ENCODE measurements at places on chromosomes 12 and 14. TPM values are rescaled to one million over a fixed set of nuclear protein-coding genes. Genes with fewer than 3 reads are reported as not detected.

Gene IFI27
- 346 TPM for total RNA-seq

Gene NUAK1
- total RNA-seq, result 43.0 TPM

Gene CCDC196
- total RNA-seq, result not detected

Gene PLCZ1
- 0.27 TPM for total RNA-seq

Gene ADCY4
- total RNA-seq, result 34.2 TPM

Gene GALNT9
- 0.40 TPM for total RNA-seq

Gene TMEM117
- 3.7 TPM for total RNA-seq

Gene HECTD4
- total RNA-seq, result 35.9 TPM

All from thoracic aorta endothelial cell (primary cell).